Activated CD8-positive, alpha-beta memory T cell treated with anti-CD3 and anti-CD28 coated beads for 1 hour (primary cell): ENCODE measurements at places on chromosomes 1 and 21.

DNA sequence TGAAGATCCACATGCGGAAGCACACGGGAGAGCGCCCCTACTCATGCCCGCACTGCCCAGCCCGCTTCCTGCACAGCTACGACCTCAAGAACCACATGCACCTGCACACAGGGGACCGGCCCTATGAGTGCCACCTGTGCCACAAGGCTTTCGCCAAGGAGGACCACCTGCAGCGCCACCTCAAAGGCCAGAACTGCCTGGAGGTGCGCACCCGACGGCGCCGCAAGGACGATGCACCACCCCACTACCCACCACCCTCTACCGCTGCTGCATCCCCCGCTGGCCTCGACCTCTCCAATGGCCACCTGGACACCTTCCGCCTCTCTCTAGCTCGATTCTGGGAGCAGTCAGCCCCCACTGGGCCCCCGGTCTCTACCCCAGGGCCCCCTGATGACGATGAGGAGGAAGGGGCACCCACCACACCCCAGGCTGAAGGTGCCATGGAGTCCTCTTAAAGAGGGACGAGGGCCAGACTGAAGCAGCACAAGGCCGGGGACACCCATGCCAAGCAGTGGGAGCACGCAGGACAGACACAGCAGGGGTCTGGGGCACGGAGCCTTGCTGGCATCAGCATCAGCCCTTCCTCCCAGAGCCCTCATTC lies 13.7 kb downstream of the ZBTB7B start:
- no peak for DNase-seq

DNA sequence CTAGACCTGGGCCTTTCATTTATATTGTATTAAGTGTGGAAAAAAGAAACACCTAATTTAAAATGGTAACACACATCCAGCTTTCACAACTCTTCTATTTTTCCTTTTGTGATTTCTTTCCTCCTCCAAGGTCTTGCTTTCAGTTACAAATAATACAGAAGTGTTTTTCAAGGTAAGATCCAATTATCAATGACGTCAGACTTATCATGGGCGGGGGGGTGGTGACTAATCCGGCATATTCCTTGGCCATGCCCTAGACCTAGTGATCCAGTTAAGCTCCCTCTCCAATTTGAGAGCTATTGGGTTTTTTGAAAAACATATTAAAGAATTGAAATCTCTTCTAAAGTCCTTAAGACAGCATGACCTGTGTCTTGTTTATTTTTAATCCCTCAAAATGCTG lies 669.9 kb upstream of the NR5A2 start:
- DNase-seq, result no peak

- DNase-seq, result no peak
Measured at GRCh38 chr1:58727364-58727763, 27.5 kb upstream of the MYSM1 start.

GRCh38 chr1:156527584-156527983 lies 27.0 kb upstream of the MEF2D start:
- no peak for DNase-seq

DNA sequence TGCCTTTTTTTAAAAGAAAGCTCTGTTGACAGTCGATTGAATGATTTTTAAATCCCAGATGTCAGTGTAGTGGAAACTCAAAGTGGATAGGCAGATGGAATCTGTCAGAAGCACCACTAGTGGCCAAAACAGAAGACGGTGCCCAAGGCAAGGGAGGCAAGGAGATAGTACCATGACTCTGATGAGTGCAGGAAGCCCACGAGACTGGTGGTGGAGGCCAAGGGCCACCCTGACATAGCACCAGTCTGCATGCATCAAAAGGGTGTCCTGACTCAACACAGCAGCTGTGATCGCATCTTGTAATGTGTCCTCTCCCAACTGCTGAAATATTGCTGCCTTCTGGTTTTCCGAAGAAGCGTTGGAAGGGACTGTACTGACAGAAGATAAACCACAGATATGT lies 124.1 kb upstream of the PAPPA2 start:
- DNase-seq, result no peak

GRCh38 chr1:89405275-89405929 lies 41.5 kb downstream of the GBP6 start:
- no peak for DNase-seq

DNA sequence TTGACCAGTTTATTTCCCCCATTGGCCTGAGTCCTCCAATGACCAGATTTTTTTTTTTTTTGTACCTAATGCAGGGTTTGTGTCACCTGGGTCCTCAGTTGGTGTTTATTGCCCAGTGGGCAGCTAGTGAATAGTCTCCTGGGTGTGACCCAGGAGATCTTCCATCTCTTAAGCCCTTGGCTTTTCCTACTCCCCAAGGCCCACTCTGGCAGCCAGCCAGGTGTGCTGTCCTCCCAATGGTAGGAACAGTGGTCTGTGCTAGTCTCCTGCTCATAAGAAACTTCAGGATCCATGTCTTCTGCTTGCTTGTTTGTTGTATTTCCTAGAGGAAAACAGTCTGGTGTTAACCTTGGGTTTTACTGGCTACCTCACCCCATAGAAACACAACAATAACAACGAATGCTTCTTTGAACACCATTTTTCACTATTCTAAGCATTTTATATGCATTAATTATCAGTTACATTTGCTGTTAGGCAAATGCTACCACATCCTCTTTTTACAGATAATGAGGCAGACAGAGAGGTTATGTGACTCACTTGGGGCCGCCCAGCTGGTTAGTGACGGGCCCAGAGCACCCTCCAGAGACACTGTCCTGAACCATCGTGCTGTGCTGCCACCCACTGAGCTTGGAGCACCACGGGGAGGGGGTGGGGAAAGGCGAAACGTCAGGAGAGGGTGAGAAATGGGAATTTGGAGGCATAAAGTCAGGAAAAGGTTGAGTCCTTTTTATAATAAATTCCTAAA lies 107.5 kb downstream of the HIVEP3 start:
- DNase-seq, result no peak

DNA sequence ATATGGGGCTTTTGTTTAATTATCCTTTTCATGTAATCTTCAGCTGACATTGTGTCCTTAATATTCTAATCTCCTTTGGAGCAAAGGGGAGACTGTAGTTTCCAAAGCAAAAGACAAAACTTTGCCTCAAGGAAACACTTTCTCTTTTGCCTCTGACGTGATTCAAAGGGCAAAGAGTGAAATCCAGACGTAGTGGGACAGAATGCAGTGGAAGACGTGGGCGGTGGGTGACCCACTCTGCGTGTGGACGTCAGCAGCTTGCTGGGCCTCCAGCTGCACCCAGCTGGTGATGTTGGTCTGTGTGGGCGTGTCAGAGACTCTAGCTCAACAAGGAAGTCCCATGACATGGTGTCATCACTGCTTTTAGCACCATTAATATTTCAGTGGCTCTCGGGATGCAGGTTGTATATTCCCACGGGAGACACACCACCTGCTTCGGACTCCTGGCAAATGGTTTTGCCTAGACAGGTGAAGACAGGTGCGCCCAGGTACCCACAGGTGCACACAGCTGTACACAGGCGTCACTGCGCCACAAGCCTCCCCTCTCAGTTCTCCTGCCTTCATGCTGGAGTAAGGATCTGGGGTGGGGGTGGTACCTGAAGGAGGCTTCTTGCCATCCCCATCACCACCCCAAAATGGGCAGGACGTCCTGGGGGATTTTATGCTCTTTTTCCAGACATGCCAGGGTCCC lies 292.1 kb upstream of the VAMP3 start:
- DNase-seq, result no peak

- DNase-seq, result no peak
Measured at GRCh38 chr1:217244971-217245370, 385.9 kb downstream of the GPATCH2 start.

DNA sequence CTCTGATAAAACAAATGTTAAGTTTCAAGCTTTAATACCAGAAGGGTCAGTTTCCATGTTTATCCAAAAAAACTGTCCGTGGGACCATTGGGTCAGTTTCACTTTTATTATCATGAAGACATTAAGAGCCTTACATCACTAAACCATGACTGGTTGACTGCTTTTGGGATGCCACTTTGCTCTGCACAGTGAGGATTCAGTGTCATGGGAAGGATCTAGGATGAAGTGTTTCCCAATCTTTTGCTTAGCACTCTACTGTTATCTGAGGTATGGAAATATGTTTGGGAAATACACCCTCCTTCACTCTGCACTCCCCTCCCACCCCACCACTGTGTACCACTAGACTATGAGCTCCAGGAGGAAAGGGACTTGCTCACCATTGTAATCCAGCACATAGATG lies 16.3 kb downstream of the RPS6KC1 start:
- DNase-seq, result no peak

DNA sequence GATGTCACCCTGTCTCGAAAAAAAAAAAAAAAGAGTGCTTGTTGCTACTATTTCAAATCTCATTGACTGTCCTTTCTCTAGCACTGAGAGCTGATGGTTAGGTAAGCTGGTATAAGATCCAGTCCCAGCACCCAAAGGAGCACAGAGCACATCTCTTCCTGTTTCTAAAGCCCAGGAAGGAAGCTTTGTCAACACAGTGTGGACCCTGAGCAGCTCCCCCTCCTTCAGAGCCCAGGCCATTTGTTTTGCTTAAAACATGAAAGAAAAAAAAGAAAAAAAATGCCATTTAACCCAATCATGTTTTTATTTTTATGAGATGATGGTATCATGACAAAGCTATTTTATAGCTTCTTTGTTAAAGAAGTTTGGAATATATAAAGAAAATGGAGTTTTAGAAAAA lies 184.1 kb upstream of the DUSP10 start:
- DNase-seq, result no peak

DNA sequence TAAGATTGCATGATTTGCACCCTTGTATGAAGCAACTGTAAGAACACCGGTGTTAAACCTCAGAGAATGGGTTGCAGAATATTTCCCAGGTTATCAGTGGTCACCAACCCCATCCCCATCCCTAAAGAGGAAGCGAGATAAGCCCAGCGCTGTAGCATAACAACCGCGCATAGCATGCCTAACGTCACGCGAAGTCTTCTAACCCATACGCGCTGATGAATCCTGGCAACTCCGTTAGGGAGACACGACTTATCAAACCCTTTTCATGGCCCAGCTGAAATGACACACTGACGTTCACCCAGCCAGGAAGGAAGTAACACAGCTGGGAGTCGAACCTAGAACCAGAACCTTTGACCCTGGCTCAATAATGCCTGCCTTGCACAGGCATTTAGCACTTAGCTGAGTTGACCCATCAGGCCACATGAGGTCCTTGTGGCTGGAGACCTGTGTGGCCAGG lies 24.2 kb downstream of the TMEM51 start:
- DNase-seq, result no peak

DNA sequence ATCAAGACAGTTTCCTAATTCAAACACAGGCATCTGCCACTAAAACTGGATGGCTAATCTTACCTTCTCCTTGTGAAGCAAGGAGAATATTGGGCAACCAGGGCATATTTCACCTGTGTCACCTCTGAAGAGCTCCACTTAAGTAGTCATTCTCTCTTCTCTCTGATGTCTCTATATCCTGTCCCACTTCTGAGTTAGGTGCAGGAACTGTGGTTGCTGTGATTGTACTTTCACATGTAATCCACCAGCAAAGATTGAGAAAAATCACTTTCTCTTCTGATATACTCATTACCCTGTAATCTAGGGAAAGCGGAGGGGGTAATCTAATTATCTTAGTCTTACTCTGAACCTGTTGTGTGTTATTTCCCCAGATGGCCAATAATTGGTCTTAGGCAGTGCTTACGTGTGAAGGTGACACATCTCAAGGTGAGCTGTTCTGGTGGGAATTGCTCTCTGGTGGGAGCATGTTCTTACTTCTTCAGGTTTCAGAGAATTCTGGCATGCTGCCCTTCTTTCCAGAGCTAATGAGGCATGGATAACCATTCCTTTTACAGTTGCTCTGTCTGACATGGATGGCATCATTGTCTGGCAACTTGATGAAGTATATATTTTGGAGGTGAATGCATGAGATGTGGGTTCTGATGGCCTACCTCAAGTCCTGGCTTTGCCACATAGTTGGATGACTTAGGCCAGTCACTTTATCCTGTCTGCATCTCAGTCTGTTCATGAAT lies 12.0 kb downstream of the XCL2 start:
- no peak for DNase-seq

DNA sequence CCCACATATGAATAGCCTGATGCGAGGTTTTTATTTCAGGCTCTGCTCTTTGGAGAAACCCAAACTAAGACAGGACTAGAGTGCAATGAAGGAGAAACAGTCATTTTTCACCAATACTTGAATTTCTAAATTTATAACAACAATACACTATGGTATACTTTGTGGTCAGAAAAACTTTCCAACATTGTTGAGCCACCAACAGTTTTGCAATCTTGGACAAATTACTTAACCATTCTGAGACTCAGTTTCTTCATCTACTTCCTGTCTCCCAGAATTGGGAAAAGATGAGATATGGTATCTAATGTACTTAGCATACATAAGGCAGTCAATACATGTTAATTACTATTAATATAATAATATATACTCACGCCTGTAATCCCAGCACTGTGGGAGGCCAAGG lies 519.8 kb upstream of the PLXNA2 start:
- no peak for DNase-seq

GRCh38 chr21:25848309-25848708 lies 113.5 kb downstream of the GABPA start:
- no peak for DNase-seq

DNA sequence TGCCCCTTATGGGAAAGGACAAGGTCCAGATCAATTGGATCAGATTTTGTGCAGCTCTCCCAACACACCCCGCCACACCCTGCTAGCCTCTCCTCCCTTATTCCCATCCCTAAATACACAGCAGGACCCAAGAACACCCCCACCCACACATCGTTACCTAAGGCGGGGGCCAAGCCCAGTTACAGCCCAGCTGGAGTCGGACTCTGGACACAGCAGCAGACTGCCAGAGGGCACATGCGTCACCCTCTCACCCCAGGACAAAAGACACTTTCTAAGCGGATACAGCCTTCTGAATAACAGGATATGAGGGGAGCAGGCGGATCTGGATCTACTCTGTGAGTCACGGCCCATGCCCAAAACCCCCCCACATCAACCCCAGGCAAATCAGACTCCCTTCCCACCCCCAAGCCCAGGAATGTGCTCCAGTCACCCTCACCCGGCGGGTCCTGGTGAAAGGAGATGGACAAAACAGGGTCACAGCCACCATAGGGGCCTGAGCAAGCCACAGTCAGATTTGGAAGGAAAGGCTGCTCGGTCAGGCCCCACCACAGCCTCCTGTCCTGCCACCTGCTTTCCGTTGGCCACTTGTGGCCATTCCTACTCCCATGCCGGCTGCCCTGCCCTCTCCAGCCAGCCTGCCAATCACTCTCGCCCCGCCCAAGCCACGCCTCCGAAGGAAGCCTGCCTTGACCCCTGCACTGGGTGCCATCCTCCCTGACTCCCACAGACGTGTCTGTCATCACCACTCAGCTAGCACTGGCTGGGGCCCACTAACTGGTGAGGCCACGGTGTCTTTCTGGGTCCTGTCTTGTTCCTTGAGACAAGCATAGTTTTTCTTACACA lies 4.0 kb downstream of the S100A16 start:
- DNase-seq, result no peak

DNA sequence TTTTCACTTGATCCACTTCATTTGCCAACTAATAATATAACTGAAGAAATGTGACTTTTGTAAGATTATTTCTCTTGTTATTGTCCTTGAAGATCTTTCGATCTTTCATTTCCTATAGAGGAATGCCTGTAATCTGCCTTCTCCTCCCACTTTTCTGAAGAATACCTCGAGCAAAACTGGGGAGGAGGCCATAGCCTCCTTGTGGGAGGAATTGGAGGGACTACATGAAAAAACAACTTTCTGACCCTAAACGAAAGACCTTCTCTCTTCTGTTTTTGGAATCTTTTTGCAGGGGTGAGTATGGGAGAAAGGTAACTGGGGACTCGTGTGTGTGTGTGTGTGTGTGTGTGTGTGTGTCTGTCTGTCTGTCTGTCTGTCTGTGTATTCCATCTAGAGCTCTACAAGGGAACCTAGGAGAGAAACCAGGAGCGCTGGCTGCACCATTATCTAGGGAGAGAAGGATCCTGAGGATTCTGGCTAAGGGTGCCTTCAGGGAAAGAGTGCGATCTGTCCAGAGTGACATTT lies 32.4 kb upstream of the MAB21L3 start:
- DNase-seq, result no peak
